ENCODE measurements at places on chromosomes 2 and 18.

DNA sequence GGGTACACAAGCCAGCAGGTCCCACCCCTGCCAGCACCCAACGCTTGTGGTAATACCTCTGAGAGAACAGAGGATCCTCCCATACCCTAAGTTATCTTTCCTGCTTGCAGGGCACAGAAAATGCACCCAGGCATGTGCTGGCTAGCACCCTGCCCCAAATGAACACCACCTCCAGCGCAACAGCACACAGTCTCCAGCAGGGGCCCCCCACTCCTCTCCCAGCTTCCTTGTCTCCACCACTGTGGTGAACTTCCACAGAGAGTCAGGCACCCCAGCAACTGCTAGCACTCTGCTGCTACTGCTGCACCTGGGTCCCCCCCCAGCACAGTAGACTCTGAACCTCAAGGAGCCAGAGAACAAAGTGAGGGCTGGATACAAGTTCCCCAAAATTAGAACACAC lies 216.8 kb upstream of the CNTNAP5 start:
- no peak for DNase-seq

GRCh38 chr2:122433123-122433754 lies 677.8 kb downstream of the TSN start:
- no peak for DNase-seq

GRCh38 chr18:75504469-75504868 lies 77.0 kb upstream of the SMIM21 start:
- no peak for DNase-seq

GRCh38 chr2:173708806-173709205 lies 256.4 kb downstream of the SP3 start:
- DNase-seq: no peak

DNA sequence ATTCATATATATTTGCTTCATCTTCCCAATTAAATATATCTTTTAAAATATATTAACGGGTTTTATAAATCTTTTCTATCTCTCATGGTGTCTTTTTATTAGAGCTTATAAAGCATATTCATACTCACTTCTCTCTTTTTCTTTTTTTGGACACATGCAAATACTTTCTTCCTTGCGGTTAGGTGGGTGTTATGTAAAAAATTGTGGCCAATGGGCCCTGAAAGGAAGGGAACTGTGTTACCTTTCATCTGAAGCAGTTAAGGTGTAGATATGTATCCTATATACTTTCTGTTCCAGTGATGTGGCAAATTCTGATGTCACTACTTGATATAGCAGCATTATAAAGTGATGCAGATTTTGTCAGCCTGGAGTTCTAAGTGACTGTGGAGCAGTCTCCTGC lies 714.5 kb downstream of the PLCL1 start:
- DNase-seq: no peak

DNA sequence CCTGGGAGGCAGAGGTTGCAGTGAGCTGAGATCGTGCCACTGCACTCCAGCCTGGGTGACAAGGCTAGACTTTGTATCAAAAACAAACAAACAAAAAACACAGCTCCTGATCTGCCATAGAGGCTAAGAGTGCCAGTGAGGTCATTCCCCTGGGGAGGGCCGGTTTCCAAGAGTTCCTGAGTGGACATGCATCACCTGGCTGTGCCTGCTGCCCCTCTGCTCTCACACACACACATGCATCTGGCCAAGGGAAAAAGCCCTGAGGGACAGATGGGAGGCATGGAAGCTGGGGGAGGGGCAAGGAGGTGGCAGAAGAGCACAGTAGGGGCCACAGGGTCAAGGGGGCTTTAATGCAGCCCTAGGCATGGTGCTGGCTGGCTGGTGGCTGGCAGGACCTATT lies 60.4 kb downstream of the ZBTB7C start:
- no peak for DNase-seq

- DNase-seq: no peak
These were observed 545 bp downstream of the MPP4 start for GRCh38 chr2:201697899-201698298.

GRCh38 chr2:229910832-229911412 lies 10.9 kb downstream of the TRIP12 start:
- DNase-seq: no peak

DNA sequence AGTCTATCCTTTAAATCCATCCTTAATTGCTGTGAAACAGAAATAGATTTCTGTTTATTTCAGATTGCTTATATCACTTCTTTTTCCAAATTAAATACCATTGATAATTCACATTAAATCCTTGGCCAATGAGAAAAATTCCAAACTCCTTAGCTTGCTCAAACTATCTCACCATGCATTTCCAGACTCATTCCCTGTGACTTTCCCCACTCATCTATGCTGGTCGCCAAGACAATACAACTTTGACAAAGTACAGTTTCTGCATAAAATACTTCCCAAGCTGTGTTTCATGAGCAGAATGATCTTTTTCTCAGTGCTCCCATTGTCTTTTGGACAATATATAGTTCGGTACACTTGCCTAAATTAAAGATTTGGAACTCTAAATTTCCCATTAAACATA lies 575.6 kb downstream of the CPS1 start:
- no peak for DNase-seq

DNA sequence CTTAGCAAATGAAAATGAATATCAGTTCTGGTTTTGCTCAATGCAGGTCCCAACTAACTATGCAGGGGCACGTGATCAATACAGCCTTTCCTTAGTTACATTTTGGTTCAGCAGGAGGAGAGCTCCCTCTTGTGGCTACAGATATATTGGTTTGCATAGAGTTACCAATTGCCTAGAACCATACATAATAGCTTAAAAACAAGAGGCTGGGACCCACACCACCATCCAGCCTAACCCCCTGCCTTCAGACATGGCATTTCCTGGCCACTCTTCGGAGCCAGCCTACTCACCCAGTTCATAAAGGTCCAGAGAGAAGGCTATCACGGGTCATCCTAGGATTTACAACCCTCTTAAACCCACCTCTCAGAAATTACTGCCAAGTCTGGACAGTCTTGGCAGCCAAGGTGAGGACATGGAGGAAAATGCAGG lies 10.5 kb downstream of the CCDC93 start:
- DNase-seq: peak; percentile 72

- no peak for DNase-seq
These were observed 48.9 kb downstream of the ZNF385B start for GRCh38 chr2:179812501-179812900.

DNA sequence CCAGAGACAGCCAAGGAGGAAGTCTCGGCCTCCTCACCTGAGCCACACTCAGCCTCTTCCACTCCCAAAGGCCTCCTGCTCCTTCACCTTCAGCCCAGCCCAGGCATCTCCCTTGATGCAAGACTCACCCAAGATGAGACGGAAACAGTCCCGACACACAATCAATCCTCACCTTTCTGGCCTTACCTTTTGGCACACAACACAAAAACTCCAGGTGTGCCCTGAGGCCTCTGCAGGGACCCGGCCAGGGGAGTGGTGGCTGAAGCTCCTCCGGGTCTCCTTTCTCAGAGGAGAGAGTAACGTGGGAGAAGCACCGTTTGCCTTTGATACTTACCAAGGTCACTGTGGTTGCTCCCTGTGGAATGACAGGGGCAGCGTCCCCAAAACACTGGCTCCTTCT lies 23.8 kb upstream of the EFHD1 start:
- no peak for DNase-seq

GRCh38 chr2:134799936-134800335 lies 38.5 kb upstream of the ACMSD start:
- DNase-seq: no peak

DNA sequence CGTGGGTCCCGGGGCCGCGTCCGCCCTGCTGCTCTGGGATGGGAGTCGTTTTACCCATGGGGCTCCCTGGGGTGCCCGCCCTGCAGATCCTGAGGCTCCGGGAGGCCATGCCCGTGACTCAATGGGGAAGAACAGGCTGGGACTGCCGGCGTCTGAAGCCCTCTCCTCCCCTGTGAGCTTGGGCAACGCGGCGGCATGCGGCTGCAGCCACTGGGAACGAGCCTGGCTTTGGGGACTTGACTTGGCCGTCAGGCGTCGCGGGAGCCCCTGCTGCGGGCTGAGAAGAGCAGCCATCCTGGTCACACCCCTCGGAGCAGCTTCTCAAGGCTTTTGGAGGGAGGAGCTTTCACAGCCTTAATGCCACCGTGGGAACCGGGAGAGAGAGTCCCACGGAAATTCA lies 126.9 kb upstream of the CTDP1 start:
- no peak for DNase-seq

GRCh38 chr2:85804583-85804982 lies 50.8 kb downstream of the ATOH8 start:
- no peak for DNase-seq

- no peak for DNase-seq
These were observed 159.4 kb downstream of the DYSF start for GRCh38 chr2:71612581-71613402.

DNA sequence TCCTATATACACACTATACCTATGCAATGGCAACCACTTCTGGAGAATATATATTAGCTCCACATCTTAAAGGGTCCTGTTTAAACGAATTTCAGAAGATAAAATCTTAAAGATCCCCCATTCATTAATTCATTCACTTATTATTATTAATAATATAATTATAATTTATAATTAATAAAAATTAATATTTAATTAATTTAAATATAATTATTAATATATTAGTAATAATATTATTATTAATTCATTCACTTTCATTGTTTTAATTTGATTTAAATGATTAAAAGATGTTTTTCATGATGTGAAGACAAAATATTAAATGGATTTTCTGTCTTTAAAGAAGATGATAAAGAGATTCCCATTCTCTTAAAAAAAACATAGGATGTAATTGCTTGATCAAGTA lies 21.1 kb downstream of the NFU1 start:
- no peak for DNase-seq

- no peak for DNase-seq
These were observed 130.6 kb upstream of the ZNF236 start for GRCh38 chr18:76691800-76692199.

DNA sequence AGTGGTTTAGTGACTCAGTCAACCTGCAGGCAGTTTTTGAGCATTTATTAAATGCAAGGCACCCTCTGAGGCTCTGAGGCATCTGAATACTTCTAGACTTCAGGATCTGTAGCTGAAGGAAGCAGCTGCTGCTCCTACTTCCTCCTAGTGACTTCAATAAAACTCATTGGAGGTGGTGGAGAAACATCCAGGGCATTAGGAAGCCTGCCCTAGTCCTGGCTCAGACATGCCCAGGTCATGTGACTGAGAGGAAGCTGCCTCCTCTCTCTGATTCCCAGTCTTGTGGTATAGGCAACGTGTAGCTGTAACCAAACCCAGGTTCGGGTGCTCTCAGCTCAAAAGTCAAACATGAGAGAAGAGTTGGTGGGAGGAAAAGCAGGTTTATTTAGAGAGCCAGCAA lies 287.2 kb upstream of the GYPC start:
- no peak for DNase-seq

- DNase-seq: no peak
These were observed 93.3 kb upstream of the NT5C1B start for GRCh38 chr2:18682681-18683080.

DNA sequence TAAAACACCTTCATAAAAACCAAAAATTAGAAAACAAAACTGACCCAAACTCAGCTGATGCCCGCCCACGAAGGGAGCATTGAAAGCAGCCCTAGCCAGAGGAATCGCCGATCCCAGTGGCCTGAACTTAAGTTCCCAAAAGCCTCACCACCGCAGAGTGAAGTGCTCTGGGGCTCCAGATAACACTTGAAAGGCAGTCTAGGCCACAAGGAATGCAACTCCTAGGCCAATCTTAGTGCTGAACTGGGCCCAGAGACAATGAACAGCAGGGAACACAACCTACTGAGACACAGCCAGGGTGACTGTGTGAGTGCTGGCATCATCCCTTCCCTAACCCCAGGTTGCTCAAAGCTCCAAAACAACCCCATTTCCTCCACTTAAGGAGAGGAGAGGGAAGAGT lies 59.6 kb upstream of the CHN1 start:
- no peak for DNase-seq

DNA sequence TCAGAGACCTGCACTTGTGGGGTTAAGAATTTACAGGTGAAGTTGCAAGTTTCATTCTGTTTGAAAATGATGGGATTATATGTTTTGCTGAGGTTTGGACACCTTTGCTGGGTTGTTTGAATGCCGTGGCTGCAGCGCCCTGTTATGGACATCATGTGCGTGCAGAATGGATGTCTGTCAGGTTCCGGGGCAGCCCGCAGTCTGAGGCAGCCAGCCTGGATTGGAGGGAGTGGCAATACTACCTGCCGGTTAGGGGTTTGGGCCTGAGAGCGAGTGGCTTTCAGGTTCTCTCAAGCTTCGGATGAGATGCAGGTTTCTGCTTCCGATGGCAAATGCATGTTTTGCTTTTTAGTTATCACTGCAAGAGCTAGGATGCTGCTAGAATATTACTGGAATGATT lies 1.1 kb downstream of the CASP8 start:
- no peak for DNase-seq

DNA sequence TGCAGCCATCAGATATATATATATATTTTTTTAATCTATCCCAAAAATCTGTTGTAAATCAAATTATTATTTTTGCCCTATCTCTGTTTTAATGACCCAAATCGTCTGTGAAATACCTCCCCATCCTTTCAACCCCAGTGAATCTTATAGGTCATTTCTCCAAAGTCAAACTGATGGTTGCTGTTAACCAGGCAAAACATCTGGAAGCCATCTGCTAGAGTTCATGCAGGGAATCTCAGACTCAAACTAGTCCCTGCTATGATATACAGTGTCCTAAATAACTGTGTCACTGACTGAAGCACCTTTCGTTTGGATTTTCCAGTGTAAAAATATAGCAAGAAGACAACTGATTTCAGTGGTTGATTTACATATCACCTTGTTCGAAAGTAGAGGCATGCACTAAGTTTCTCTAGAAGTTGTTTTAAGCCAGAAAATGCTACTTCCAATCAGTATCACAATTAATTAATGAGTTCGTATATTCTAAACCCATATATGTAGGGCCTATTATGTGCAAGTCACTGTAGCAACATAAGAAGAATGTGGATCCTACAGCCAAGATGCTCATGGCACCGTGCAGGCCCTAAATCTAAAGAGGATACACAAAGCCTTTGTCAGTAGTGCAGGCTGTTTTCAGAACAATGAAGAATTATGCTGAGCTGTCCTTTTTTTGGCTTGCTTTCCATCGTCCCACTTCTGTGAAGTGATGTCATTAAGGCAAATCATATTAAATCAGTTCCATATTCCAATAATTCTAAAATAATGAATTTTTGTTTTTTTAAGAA lies 566.0 kb downstream of the STK39 start:
- DNase-seq: no peak

- no peak for DNase-seq
These were observed 84.0 kb upstream of the RFX8 start for GRCh38 chr2:101558740-101559525.

DNA sequence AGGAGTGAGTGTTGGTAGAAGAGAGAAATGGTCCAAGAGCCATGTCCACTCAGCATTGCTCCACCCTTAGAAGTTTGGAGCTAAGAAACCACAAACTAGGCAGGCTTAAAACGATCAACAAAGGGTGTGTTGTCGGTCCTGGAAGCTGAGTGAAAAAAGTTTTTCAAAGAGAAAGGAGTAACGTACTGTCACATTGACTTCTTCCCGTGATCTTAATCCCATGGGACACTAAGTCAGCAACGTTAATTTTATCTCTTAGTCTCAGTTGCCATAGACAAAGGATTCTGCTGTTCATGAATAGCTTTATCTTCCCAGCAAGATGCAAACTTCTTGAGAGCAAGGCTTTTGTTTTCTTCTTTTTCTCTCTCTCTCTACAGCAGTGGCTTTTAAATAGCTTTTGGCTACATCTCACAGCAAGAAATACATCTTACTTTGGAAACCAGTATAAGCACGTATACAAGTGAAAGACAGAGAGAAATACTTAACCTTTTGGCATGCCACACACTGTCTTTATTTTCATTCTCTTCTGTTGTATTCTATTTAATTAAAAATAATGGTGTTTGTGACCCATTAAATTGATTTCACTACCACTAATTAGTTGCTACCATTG lies 377.4 kb downstream of the TGIF1 start:
- DNase-seq: no peak

All from SK-N-MC (cell line).